Cardiac septum (tissue), 1 donor: ENCODE measurements at places on chromosomes 3 and 15. TPM values are rescaled to one million over a fixed set of nuclear protein-coding genes. Genes with fewer than 3 reads are reported as not detected.

The SPSB4 gene
- 4.9 TPM for total RNA-seq

The ARGFX gene
- total RNA-seq, result not detected

- no peak for DNase-seq
Measured at GRCh38 chr3:129975705-129976048, 1.2 kb downstream of the TRH start.

- no peak for DNase-seq
Measured at GRCh38 chr15:56992725-56993124, 74.3 kb downstream of the TCF12 start.

GRCh38 chr3:23734481-23734880 is 71.3 kb upstream of the UBE2E1 start:
- no peak for DNase-seq

GRCh38 chr3:52172262-52172757 is 18.1 kb upstream of the POC1A start:
- DNase-seq, result peak; percentile 10

- no peak for DNase-seq
Measured at GRCh38 chr15:50358845-50359244, 3.8 kb upstream of the GABPB1 start.
